ENCODE measurements at places on chromosomes 5 and 9. TPM values are rescaled to one million over a fixed set of nuclear protein-coding genes. Genes with fewer than 3 reads are reported as not detected.
A peak's percentile ranks its signal among the peaks of the same experiment; 100 is the strongest.

Gene RNF224
- total RNA-seq, result not detected

Gene EXOSC3
- total RNA-seq, result 54.7 TPM

Gene N4BP3
- 4.8 TPM for total RNA-seq

- no peak for ATAC-seq
These were observed 154.8 kb upstream of the TBC1D2 start for GRCh38 chr9:98410185-98410697.

DNA sequence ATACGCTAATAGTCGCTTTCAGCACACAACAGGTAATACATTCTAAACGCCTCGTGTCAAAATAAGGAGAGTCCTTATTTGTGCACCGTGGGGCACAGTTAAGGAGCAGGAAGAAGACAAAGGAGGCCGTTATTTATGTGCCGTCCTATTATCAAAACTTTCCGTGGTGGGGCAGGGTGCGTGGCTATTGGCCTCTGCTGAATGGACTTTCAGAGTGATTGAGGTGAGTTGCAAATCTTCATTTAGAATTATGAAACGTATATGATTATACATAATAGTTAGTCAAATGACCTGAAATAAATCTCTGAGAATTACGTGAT is 833 bp downstream of the C5orf24 start:
- ATAC-seq, result no peak

- peak; percentile 39 for ATAC-seq
These were observed 156.0 kb downstream of the DCP2 start for GRCh38 chr5:113132564-113132963.
